ENCODE measurements at places on chromosomes 2 and 18.

DNA sequence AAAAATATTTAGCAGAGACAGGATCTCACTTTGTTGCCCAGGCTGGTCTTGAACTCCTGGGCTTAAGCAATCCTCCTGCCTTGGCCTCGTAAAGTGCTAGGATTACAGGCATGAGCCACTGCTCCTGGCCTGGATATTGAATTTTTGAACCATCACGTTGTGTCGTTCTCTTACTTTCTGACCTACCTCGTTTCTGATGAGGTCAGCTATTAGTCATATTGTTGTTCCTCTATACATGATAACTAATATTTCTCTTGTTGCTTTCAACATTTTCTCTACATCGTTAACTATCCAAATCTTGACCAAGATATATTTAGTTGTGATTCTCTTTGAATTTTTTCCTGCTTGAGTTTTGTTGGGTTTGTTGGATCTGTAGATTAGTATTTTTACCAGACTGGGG, 541.3 kb upstream of the SOX11 start:
- DNase-seq = no peak

DNA sequence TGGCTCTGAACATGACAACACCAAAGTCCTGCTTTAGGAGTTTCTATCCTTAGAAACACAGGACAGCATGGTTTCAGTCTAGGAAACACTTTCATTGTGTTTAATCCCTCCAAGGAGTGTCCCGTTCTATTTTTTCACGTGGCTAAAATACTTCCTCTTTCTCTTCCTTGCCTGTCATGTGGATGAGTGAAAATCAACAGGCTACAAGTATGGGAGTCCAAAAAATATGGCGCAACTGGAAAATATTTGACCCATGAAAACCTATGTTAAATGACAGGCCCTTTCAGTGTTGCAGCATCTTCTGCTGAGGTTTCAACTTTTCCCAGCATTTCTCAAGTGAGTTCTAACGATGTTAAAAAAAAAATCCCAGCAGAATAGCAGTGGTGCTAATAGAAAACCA, 146.3 kb downstream of the LAMA3 start:
- no peak for DNase-seq

DNA sequence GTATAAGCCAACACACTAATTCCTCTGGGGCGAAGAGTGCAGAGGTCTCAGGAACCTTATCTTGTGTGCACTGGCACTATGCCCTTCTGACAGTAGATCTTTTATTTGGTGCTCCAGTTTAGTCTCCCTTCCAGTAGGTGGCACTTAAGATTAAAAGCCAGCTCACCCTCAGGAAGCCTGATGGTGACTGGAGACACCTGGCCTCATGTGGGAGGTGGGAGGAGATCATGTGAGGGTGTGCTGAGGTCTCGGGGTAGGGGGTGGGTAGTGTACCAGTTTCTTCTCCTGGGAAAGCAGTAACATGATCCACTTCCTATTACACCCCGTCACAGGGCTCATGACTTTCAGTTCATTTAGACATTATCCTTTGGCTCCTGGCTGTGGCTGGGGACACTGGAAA, 654.9 kb downstream of the ADCYAP1 start:
- no peak for DNase-seq

DNA sequence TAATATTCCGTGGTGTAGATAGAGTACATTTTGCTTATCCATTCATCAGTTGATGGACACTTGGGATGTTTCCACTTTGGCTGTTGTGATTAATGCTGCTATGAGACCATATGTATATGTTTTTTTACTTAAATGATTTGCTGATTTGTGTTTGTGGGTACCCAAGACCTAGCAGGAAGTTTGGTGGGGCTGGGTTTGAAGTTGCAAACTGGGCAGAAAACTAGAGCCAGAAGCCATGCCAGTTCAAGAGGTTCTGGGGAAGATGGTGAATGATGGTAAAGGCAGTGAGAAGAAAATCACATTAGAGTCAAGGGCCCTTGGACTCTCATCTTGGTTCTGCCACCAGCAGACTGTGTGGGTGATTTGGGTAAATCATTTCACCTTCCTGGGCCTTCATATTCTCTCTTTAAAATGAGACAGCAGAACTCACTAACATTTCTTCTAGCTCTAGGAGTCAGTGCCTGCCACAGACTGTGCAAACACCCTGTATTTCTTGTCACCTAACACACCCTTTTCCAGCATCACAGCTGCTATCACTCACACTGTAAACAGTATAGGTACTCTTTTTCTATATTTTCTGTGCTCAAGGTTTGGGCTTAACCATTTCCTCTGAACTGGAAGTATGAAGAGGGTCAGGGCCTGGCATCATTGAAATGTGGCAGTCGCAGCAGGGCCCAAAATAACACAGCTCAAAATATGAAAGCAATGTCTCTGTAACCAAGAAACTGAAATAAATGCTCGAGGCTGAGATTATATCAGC, 8.4 kb upstream of the CTLA4 start:
- DNase-seq = no peak

DNA sequence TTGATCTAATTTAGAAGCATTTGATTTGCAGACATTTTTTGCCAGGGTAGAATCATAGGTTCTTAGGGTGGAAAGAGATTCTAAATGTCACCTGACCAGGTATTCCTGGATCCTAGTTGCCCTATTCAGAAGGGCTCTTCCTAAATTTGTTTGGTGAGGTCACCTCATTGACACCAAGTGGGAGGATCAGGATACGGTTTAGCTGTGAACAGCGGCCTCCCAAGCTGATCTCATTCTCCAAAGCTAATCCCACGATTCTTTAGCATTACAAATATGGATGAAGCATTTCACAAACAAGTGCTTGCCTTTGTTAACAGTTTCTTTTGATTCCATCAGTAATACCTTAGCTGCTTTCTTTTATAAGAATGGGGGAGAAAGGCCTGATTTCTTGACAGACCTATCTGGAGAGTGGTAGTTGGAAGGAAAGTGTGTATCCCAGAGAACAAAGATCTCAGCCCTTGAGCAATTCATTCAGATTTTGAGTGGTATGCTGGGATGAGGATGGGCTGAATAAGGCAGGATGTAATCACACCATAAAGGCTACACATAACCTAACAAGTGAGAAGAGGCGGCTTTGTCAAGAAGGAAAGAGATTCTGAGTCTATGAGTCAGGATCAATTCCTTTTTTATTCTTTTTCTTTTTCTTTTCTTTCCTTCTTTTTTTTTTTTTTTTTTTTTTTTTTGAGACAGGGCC, 16.6 kb downstream of the KCTD1 start:
- no peak for DNase-seq

DNA sequence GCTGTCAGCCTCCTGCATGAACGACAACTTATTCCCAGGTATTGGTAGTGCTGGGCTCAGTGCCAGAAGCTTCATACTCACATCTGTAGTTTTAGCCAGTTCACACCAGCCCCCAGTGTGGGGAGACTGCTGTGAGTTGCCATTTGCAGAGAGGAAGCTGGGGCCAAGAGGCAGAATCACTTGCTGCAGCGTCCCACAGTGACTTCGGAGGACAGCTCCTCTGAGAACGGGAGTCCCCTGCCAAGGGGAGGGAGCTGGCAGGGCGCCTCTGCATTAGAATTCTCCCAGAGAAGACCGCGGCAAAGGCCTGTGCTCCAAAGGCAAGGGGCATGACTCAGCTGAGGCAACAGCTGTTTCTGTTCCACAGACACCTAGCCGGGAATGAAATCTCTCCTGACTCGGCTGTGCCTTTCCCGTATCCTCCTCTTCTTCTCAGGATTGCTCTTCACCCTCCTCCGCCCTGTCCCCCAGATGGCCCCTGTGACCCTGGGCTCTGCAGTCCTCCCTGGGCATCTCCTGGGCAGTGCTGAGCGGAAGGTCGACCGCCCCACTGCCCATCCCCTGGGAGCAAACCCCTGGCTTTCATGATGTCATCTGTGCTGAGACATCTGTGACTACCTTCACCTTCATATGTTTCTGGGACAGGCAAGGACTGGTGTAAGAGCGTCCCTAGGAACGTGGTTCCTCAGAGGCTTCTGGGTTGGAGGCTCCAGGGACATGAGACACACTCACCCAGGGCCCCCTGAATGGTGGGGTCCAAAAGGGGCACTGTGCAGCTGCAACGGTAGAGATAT, 18.0 kb downstream of the MAL start:
- DNase-seq = no peak

- DNase-seq = no peak
Measured at GRCh38 chr2:74571058-74571457, 16.5 kb downstream of the DOK1 start.

- DNase-seq = no peak
Measured at GRCh38 chr2:101508636-101509035, 33.7 kb upstream of the RFX8 start.

GRCh38 chr2:206442833-206443734, at the start of gene ADAM23:
ADAM23 (plus strand) TSS chr2:206443532; CDS start chr2:206443867, 335 bp downstream.
- peak; percentile 34 for DNase-seq

- DNase-seq = no peak
Measured at GRCh38 chr2:224319750-224320149, 82.2 kb downstream of the FAM124B start.

DNA sequence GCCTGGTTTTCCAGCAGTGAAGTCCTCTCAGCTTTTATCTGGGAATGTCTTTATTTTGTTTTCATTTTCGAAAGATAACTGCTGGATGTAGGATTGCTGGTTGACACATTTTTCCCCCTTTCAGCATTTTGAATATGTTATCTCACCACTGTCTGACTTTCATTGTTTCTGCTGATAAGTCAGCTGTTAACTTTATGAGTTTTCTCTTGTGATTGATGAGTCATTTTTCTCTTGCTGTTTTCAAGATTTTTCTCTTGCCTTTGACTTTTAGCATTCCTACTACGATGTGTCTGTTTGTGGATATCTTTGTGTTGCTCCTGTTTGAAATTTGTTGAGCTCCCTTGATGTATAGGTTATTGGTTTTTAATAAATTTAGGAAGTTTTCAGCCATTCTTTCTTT, 85.5 kb downstream of the AGPS start:
- no peak for DNase-seq

DNA sequence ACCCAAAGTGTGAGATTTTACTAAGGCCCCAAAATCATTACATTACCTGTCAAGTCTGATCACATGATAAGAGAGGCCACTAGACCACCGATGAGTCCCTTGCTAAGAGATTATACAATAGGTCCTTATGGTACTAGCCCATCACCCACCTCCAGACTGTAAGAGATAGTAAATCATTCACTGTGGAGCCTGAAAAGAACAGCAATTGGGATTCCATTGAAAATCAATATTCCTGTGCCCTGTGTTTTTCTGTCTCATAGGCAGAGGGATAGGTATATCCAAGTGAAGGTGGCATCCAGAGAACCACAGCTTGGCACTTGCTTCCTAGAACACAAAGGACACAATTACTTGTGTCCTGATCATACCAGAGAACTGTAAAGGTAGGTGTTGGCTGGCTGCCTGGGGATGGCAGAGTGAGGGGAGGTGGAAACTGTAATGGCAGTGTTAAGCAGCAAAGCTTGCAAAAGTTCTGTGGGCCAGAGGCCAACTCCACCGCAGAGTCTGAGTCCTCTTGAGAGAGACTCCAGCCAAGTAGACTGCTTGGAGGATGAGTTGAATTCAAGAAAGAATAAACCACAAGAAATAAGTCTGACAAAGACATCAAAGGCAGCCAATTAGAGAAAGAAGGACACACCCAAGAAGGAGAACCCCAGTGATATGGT, 102.0 kb upstream of the PIEZO2 start:
- no peak for DNase-seq

- DNase-seq = no peak
Measured at GRCh38 chr2:149167941-149168340, 129.4 kb downstream of the LYPD6B start.

DNA sequence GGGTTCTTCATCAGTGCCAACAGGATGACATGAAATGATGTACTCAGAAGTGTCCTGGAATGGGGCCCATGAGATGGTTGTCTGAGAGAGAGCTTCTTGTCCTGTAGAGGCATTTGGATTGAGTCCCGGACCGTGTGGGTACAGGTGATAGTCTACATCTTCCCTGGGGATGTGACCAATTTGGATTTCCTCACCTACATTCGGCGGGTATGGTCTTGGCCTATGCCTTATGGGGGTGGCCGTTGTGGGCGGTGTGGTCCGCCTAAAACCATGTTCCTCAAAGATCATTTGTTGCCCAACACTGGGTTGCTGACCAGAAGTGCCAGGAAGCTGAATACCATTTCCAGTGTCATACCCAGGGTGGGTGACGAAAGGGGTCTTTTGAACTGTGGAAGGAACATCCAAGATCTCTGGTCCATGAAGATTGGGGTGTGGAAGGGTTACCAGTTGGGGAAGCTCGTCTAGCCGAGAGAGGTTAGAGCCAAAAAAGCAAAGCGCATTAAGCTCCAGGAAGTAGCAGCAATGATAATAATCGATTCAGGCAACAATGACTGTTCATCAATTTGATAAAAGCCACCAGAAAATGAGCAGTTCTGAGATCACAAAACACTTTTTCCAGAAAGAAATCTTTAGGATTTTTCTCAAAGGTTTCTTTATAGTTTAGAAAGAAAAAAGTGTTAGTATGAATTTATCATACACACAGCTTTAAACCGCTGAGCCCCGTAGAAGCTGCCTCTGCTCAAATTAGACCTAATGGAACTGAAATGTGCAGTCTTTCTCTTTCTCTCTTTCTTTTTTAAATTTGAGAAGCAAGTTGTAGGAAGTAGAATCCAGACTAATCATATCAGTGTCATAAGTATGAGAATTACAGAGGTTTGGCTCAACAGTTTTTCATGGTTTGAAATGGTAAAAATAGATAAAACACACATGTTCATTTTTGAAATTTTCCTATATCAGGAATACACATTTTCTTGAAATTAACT, 60.3 kb downstream of the ATIC start:
- no peak for DNase-seq

DNA sequence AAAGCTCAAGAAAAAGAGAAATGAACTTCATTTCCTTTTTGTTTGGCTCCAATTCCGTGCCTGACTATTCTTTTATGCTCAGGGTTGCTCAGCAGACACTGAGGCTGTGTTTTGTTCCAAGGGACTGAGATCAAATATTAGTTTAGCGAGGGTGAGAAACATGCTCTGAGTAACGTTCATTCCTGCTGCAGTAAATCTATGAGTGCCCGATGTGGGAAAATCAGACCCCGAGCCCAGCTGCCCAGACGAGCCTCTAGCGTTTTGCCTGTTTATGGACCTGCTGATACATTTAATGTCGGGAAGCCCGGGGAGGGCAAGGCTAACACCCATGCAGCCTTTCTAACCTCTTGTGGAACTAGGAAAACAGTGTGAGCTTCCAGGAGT, 119.2 kb downstream of the VAPA start:
- DNase-seq = no peak

DNA sequence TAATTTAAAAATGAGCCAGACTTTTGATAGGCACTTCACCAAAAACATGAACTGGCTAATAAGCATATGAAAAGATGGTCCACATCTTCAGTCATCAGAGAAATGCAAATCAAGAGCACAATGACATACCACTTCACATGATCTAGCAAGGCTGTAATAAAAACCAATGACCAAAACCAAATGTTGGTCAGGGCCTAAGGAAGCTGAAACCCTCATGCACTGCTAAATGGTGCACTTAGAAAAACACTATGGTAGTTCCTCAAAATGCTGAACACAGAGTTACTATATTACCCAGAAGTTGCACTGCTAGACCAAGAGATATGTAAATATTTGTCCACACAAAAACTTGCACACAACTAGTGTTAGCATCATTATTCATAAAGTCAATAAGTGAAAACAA, 504.9 kb upstream of the SOX11 start:
- no peak for DNase-seq

GRCh38 chr2:201950606-201951005, 83.0 kb upstream of the FZD7 start:
- DNase-seq = no peak

- no peak for DNase-seq
Measured at GRCh38 chr2:60411295-60411694, 142.2 kb downstream of the BCL11A start.

- no peak for DNase-seq
Measured at GRCh38 chr2:58064086-58064485, 17.5 kb downstream of the VRK2 start.
